ENCODE measurements at places on chromosomes 11 and 22.

DNA sequence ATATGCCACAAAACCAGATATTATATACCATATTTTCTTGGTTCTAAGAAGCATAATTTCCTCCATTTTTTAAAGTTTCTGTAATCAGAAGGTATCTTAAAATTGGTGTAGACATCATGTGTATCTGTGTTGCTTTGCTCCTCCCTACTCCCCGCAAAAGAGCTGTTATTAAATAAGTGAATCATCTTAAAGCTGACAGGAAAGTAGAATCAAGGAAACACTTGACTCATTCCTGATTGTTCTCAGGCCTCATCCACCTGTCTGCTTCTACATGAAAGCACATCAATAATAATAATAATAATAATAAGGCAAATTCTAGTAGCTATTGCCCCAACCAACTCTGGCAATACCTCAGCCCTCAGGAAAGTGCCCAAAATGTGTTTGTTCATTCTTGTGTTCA is 26.2 kb upstream of the GUCY1A2 start:
- no peak for DNase-seq

GRCh38 chr22:36773935-36774334 is 2.0 kb downstream of the IFT27 start:
- peak; percentile 68 for DNase-seq

DNA sequence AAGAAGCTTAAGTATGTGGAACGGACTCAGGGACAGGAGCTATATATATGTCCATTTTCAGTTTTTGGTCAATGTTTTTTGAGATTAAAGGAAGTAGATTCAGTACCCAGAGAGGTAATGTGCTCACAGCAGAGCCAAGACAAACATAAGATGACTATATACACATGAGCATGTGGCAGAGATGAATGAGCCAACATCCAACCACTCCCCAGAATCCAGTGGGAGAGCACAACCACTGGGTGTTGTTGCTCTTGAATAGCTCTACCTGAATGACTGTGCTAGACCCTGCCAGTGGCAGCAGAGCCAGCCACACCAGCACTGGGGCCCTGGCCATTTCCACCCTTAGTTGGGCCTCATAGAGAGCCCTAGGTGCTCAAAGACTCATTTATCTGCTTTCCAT is 10.7 kb upstream of the SYTL2 start:
- no peak for DNase-seq

DNA sequence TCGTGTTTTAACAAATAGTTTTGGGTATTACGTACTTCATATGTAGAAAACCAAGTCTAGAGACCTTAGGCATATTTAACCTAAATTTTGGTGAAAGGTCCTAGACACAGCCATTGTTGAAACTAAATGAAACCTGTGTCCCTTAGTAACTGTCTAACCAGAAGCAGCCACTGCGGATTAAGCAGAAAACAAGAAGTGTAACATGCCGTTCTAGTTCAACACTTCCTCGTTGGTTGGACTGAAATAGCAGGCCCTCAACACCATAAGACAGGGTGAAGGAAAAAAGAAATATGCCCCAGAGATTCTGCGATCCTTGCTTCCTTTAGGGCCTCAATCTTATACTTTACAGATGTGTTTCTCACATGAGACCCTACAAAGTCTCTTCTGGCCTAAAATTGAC is 2.0 kb downstream of the NAA40 start:
- no peak for DNase-seq

- no peak for DNase-seq
Measured at GRCh38 chr22:38987171-38987895, 5.2 kb downstream of the APOBEC3B start.

GRCh38 chr22:50726643-50727340 is 11.2 kb upstream of the ACR start:
- DNase-seq: no peak

DNA sequence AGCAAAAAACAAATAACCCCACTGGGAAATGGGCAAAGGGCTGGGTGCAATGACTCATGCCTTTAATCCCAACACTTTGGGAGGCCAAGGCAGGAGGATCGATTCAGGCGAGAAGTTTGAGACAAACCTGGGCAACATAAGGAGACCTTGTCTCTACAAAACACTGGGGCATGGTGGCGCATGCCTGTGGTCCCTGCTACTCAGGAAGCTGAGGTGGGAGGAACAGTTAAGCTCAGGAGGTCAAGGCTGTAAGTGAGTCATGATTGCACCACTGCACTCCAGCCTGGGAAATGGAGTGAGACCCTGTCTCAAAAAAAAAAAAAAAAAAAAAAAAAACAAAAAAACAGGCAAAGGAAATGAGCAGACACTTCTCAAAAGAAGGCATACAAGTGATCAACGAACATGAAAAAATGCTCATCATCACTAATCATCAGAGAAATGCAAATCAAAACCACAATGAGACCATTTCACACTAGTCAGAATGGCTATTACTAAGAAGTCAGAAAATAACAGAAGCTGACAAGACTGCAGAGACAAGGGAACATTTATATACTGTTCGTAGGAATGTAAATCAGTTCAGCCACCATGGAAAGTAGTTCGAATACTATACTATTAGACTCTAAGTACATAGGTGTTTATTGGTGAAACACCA is 48.2 kb upstream of the SMCO4 start:
- DNase-seq: peak; percentile 34

DNA sequence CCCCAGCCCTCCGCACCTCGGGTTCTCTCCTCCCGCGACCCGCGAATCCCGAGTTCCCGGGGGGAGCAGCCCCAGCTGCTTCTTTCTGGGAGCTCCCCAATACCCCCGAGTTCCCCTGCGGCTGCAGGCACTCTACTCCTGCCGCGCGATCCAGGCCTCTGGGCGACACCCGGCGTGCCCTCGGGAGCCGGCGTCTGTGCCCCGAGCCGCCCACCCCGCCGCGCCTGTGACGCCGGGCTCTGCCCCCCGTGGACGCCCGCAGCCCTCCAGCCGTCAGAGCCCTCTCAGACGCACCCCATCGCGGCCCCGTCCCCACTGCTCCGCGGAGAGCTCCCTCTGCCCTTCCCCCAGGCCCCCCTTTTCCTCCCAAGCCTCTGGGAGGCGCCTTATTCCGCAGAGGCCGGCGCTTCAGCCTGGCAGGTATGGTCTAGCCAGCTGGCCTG is 422 bp downstream of the GLB1L2 start:
- DNase-seq: no peak

GRCh38 chr11:4455419-4455818 is 6.3 kb downstream of the OR52K2 start:
- no peak for DNase-seq

GRCh38 chr22:20247010-20247505 is 21.1 kb downstream of the RTN4R start:
- peak; percentile 39 for DNase-seq

DNA sequence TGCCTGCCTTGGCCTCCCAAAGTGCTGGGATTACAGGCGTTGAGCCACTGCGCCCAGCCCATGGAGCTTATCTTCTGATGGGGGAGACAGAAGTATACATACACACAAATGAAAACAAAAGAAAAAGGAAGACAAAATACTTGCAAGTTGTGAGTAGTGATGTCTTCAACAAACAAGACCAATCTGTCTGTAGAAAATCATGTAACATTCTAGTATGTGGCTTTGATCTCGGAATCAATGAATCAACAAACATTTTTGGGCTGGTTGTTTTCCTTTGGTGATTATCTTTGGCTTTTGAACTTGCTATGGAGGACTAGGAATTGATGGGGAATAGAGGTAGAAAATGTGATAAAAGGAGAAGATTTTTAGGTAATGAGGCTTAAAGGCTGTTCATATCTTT is 3.4 kb upstream of the CTNND1 start:
- DNase-seq: no peak

GRCh38 chr11:2702771-2703362 is 3.1 kb upstream of the KCNQ1OT1 start:
- no peak for DNase-seq

DNA sequence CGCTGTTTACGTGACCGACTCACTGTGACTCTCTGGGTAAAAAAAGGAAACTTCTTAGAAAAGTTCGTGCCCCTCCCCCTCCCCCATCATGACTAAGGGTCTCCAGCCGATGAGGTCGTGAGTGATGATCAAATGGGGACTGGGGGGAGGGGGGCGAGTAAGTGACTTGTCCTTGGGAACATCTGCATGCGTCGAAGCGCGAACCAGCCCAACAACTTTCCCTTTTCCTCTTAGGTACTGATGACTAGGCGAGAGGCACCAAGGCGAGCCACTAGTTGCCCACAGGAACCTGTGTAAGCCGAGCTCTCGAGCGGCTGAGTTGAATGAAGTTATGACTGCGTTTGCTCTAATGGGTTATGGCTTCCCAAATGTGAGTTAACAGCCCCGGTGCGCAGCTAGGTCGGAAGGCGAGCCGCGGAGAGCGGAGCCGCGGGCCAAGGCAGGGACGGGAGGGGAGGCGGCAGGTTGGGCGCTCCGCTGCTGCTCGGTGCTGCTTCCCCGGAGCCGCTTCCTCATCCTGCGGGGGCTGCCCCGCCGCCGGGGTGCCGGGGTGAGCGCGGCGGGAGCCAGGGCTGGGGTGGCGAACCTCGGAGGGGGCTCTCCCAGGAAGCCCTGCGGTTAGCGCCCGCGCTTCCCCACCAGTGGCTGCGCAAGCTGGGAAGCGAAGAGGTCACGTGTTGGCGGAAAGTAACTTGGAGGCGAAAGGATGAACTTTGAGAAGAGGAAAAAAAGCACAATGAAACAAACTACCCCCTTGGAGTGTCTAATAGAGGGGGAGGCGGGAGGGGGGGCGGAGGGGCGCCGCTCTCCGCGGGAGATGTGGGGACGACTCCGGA is 22.1 kb upstream of the BDNF start:
- peak; percentile 44 for DNase-seq

DNA sequence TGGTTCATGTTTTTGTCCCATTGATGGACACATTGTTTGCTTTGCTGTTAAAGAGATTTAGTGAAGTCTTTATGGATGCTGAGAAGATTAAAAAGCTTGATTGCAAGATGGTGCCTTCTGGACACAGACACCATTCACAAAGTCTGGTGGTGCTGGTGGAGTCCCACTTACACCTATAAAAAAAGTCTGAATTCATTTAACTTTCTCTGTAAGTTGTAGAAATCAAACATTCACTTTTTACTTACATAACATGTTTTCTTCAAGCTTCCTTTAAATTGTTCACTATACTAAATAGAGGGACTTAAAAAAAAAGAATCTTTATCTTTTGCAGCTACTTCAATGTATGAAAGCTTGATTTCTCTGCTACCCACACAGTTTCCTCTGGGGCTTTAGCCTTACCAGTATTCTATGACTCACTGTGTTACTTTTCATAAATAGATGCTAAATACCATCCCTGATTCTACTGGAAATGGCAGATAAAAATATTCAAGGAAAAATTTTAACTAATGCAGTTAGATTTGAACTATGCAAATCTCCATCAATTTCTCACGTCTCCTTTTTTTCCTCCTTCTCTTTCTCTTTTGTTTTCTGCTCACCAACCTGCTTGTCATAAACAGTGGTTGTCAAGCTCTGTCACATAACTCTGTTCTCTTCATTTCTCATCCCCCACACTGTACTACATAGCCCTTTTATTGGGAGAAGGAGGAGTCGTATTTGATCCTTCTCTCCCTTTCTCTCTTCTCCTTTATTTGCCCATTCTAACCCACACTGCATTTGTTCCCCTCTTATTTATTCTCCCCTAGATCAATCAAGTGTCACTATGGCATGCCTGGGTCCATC is 89.7 kb downstream of the FAM76B start:
- peak; percentile 67 for DNase-seq

DNA sequence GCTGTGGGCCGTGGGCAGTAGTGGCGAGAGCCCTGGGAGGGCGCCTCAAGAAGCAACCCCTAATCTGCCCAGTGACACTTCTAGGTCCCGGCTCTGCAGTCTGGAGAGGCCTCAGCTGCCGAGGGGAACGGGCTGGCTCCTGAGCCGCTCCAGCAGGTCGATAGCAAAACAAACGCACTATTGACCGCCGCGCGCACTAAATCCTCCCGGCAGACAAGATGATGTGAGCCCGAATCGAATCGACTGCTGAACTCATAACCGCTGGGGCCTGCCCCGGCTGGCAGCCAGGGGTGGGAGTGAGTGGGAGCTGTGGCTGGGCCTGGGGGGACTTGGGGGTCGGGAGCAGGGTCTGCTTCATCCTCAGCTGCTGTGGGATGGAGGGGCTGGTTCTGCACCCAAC is 36.1 kb downstream of the FLRT1 start:
- DNase-seq: no peak

DNA sequence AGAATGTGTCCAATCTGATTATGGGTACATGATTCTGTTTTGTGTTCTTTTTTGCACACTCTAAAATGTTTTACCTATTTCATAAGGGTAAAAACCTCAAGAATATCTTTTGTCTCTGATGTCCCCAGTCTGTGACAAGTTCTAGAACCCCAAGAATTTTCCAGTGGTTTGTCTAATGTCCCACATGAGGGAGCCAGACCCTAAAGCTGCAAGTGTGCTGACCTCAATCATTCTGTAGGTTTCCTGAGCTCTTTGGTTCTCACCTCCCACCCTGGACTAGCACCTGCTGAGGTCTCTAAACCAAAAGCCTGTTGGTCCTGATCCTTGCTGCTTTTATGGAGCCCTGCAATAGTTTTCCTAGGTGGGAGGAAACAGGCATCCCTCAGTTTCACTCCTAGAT is 149.8 kb upstream of the MPPED2 start:
- no peak for DNase-seq

DNA sequence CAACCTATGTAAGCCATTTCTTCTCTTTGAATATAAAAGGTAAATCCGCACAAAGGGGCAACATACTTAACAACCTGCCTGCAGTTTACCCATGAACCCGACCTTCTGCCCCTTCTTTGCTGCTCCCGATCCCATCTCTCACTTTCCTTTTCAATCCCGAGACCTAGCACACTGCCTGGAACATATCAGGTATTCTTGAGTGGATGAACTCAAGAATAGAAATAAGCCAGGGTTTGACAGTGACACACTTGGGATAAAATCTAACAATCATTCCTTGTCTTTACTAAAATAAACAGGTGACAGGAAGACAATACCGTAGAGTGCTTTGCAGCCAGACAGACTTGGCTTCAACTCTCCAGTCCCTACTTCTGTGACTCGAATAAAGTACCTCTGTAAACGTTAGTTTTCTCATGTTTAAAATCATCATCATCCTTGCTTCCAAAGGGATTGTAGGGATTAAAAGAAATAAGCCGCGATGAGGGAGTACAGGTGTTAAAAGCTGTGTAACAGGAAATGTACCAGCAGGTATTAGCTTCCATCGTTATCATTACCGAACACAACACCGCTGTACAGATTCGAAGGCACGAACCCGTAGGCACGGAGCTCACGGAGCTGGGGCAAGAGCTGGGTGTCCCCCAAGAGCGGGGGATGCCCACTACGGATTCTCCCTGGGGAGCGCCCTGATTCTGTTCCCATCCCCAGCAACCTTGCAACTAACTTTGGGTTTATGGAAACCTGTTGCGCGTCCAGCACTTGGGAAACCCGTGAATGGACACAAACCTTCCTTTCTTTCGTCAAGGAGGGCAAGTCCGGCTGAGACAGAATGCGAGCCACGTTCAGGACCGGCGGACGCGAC is 720 bp downstream of the UFD1 start:
- DNase-seq: peak; percentile 7

GRCh38 chr11:94705891-94706615 is 62.1 kb upstream of the AMOTL1 start:
- DNase-seq: peak; percentile 59

- DNase-seq: no peak
Measured at GRCh38 chr11:71352226-71352625, 96.0 kb downstream of the DHCR7 start.

- DNase-seq: peak; percentile 88
Measured at GRCh38 chr22:29344137-29344536, 28.6 kb upstream of the RASL10A start.

- no peak for DNase-seq
Measured at GRCh38 chr22:38567531-38568285, 2.3 kb downstream of the DMC1 start.
